ENCODE measurements at places on chromosomes 1 and 21.
A peak's percentile ranks its signal among the peaks of the same experiment; 100 is the strongest.

DNA sequence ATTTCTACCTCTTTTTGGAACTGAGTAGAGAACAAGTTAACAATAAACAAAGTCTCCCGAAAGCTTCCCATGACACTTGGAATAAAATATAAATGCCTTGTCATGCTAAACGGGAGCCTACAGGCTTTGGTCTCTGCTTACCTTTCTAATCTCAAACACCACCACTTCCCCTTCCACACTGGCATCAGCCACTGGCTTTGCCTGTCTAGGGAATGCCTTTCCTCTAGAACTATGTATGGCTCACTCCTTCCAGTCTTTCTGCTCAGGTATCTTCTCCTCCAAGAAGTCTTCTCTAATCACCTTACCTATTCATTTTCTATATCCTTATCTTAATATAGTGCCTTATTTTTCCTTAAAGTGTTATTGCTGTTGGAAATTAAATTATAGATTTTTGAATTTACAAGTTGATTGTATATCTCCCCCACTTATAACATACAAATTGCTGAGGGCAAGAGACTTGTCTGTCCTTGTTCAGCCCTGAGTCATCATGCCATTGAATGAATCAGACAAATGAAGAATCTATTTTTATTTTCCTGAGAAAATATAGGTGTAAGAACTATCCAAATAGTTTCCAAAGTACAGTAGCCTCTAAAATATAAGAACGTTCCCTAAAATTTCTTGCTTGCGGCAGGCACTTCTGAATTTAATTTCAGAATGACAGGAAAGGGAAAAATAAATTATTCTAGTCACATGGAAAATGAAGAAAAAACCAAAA, 119.2 kb downstream of the TM2D1 start:
- DNase-seq, result no peak

DNA sequence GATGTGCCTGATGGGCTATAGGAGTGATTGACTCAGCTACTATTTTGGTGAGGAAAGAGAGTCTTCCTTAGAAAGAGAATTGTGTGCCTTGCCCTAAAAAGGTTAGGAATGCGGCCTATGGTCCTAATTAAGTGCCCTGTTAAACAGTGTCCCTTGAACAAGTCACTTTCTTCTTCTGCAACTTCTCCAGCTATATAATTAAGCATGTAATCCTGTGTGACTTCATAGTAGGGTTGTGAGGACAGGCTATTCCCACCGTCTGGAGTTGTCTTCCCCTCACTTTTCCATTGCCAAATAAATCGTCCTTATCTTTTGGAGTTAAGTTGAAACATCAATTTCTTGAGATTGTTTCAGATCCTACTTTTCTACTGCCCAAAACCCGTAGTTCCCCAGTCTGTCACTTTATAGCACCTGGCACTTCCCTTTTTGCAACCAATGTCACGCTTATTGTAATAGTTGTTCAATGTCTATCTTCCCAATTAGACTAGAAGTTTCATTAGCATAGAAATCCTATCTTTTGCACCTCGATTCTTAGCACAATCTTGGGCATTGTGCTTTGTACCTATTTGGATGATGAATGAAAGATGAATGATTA, 27.6 kb upstream of the SLC16A1 start:
- no peak for DNase-seq

GRCh38 chr1:194292966-194293365, 1106.6 kb upstream of the B3GALT2 start:
- no peak for DNase-seq

DNA sequence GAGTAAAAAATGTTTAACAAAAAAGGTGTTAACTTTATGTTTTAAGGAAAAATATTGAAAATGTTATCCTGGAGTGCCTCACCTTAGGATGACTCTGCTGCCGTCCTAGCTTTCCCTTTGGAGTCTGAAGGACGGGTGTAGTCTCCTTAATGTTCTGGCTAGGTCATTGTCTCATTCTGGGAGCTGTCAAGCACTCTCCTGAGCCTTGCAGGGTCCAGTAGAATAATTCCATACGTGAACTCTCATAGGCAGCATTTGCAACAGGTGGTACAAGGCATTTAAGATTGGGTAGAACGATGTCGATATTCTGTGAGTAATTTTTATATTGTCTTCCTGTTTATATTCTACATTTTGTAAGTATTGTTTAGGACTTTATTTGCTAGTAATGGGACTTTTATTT, 283.6 kb upstream of the C1orf105 start:
- DNase-seq, result no peak

- DNase-seq, result no peak
These were observed 354.3 kb downstream of the SRGAP2C start for GRCh38 chr1:121538943-121539575.

- peak; percentile 62 for DNase-seq
These were observed 1.6 kb upstream of the MMP23B start for GRCh38 chr1:1630191-1630964.

DNA sequence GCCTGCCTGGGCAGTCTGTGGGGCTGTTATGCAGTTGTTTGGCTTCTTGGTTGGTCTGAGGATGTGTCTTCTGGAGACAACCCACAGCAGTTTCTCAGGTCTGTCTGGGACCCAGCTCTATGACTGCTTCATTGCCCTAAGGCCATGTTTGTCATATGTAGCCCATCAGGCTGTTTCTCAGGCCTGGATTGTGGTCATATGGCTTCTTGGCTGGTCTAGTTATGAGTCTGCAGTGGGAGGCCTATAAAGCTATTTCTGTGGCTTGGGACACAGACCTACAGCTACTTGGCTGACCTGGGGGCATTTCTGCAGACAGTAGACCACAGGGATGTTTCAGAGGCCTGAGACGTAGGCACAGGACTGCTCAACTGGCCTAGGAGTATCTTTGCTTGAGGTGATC, 41.5 kb downstream of the CHIA start:
- DNase-seq, result no peak

DNA sequence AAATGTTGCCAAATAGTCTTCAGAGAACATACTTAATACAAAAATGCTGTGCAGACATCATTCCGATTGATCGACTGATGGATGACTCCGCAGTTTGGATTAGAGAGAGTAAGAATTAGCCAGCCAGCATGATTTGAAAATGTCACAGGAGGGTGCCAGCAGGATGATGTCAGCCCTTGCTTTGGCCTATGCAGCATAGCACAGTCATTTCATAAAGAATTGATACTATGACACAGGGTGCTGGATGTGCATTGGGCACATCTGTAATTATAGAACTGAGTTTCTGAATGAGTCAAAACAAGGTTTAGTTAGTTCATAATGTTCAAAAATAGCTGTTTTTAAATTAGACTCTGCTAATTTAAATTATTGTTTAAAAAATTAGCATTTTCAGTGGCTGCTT, 21.6 kb upstream of the TRAF5 start:
- DNase-seq, result no peak

GRCh38 chr1:93111561-93111960, 32.5 kb downstream of the MTF2 start:
- no peak for DNase-seq

GRCh38 chr1:76012341-76013205, 62.0 kb upstream of the ST6GALNAC3 start:
- DNase-seq, result no peak

- no peak for DNase-seq
These were observed 22.1 kb downstream of the MRAP start for GRCh38 chr21:32320726-32321125.

All from NCI-H1436 (cell line).